ENCODE measurements at places on chromosomes 7 and 10.

GRCh38 chr7:133117452-133117851 lies 35.6 kb upstream of the CHCHD3 start:
- no peak for DNase-seq

DNA sequence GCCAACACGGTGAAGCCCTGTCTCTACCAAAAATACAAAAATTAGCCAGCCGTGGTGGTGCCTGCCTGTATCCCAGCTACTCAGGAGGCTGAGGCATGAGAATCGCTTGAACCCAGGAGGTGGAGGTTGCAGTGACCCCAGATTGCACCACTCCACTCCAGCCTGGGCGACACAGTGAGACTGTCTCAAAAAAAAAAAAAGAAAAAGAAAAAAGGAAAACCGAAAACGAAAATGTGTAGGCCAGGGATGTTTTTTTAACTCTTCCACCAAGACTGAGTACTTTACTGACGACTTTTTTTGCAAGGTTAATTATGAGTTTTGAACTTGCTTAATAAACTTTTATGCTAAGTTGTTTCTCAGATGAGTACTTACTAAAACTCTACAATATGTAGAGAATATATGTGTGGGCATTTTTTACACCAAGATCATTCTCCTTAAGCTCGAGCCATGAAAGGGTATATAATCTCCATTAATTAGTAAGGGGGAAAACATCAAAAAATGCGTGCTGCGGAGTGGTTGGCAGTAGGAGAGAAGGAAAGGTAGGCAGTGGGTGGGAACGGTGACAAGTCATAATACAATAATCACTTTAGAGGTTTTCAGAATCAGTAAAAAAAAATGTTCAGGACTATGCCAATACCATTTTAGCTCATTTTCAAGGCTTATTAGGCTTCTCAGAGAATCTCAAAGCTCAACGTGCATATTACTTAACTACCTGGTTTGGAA lies 8.6 kb upstream of the ADRB1 start:
- no peak for DNase-seq

DNA sequence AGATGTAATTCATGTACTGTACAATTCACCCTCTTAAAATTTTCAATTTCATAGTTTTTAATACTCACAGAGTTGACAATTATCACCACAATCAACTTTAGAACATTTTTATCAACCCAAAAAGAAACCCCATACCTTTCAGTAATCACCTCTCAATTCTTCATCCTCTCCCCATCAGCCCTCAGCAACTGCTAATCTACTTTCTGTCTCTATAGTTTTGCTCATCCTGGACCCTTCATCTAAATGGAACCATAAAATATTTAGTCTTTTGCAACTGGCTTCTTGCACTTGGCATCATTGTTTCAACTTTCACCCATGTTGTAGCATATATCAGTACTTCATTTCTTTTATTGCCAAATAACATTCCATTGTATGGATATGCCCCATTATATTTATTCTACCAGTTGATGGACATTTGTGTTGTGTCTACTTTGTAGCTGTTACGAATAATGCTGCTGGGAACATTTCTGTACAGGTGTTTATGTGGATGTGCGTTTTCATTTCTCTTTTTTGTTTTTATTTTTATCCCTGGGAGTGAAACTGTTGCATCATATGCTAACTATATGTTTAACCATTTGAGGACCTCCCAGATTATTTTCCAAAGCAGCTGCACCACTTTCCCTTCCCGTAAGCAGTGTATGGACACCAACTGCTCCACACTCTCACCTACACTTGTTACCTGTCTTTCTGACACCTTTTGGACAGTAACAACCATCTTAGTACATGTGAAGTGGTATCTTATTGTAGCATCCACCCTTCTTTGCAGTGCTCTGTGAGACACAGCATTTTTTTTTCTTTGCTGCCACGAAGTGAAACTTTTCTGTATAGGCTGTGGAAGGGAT lies 65.4 kb upstream of the APBB1IP start:
- DNase-seq = no peak

GRCh38 chr7:1470901-1471300 lies 11.6 kb upstream of the MICALL2 start:
- DNase-seq = no peak

DNA sequence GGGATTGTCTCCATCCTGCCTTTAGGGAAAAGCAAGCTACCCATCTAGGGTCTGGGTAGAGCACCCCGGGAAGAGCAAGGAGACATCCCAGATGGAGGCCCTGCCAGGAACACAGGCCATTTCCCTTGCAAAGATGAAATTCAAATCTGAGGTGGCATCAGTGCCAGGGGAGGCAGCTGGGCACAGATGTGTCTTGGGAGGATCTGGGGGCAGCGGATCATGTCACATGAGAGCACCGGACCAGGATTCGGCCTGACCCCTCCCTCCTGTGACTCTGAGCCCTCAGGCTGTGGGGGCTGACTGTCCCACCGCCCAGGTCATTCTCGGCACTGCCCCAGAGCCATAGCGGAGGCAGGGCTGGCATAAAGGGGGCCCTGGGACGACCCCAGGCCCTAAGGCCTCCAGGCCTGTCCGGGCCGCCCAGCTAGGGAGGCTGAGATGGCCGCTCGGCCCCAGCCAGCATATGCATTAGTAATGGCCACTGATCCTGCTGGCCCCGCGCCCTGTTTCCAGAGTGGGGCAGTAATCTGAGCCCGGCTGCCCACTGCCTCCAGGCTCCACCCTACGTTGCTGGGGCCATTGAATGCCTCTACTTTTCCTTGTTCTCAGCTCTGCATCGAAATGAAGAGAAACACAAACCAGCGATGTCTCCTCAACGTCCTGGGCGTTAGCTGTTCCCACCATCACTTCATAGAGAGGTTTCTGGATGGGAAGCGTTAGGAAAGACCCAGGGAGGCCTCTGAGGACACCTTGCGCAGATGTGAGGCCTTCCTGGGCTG lies 148.5 kb downstream of the UBE2H start:
- no peak for DNase-seq

- DNase-seq = peak; percentile 48
These were observed 169.3 kb upstream of the AKR1E2 start for GRCh38 chr10:4656576-4657194.

DNA sequence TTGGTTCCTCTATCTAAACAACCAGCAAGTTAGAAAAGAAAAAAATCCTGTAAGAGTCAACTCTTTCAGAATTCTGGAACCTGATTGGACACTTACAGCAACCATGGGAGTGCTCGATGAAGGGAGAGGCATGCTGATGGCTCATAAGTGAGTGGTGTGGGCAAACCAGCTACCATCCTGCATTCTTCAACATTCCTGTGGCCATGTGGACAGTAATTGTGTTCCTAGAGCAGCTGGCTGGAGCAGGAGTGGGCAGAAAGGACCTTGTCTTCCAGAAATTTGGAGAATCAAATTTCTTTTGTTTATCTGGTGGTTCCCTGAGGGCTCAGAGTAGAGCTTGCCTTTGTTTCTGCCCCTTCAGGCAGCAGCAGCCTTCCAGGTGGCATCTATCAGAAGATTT lies 22.5 kb upstream of the MYL7 start:
- no peak for DNase-seq

- no peak for DNase-seq
These were observed 134.9 kb upstream of the ANK3 start for GRCh38 chr10:60524541-60524940.

- DNase-seq = no peak
These were observed 598.1 kb downstream of the SH2D4B start for GRCh38 chr10:81135851-81136250.
